ENCODE measurements at places on chromosomes 6 and 20.
A peak's percentile ranks its signal among the peaks of the same experiment; 100 is the strongest.

- DNase-seq = no peak
Observed at GRCh38 chr6:119581220-119581619, 231.7 kb upstream of the MAN1A1 start.

- DNase-seq = peak; percentile 70
Observed at GRCh38 chr20:45450097-45450818, 19.3 kb upstream of the WFDC2 start.

DNA sequence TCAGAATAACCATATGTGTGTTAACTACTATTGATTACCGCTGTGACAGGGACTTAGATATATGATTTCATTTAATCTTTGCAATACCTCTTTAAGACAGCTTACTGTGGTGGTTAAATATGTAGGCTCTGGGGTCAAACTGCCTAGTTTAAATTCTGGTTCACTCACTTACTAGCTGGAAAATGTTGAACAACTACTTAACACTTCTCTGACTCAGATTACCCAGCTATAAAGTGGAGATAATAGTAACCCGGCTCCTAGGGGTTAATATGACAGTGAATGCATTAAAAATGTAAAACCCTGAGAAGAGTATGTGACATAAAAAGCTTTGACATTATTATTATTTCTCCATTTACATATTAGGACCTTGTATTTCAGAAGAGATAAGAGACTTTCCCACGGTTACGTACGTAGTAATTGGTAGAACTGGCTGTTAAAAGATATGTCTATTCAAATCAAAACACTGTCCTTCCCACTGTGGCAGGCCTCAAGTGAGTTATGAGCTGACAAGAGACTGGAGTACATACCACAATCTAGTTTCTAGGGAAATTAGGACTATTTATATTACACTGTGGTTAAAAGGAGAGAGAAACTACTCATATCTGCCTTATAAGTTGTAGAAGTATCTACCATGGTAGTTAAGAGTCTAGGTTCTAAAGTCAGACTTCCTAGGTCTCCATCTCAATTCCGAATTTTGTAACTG is 4.4 kb upstream of the PLCB1 start:
- no peak for DNase-seq

GRCh38 chr20:32749914-32750637 is 6.8 kb upstream of the COMMD7 start:
- DNase-seq = peak; percentile 88

DNA sequence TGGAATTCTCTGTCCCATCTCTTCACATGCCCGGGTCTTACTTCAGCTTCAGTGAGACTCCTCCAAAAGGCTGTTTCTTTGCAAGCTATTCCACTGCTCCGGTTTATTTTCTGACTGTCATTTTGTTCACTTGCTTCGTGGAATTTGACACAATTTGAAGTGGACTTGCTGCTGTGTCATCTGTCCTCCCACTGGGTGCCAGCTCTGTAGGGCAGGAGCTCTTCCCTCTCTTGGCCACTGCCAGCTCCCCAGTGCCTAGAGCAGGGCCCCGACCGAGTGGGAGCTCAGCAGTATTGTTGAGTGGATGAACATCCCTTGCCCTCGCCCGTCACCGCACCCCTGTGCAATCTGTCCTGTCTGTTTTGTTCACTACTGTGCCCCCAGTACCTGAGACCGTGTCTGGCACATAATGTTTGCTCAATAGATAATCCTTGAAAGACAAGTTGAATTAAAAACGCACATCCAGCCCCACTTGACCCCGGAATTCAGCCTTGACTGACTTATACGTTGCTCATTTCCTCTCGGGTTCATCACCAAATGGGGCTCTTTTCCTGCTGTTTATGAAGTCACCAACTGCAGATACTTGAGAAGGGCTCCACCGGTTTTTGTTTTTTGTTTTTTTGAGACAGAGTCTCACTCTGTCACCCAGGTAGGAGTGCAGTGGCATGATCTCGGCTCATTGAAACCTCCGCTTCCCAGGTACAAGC is 170.3 kb upstream of the KCNG1 start:
- DNase-seq = no peak

GRCh38 chr6:69427882-69428281 is 368.9 kb downstream of the LMBRD1 start:
- peak; percentile 8 for DNase-seq

- no peak for DNase-seq
Observed at GRCh38 chr6:81897793-81898192, 145.3 kb upstream of the TENT5A start.

DNA sequence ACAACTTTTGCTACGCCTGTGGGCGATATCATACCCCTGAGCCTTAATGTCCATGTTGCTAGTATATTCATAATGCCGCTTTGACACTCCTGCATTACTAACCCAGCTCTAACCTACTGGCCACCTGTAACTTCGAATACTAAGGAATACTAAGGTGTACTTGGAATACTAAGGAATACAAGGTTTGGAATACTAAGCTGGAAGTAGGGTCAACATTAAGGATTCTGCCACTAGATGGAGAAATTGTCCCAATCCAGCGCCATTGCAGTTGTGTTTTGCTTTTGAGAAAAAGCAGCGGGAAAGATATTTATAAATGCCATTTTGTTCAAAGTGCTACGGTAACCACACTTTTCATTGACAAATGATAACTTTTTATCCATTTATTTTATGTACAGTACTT is 10.7 kb downstream of the TBXT start:
- DNase-seq = peak; percentile 44

GRCh38 chr6:35596448-35597442 is 84.0 kb upstream of the TULP1 start:
- DNase-seq = no peak

DNA sequence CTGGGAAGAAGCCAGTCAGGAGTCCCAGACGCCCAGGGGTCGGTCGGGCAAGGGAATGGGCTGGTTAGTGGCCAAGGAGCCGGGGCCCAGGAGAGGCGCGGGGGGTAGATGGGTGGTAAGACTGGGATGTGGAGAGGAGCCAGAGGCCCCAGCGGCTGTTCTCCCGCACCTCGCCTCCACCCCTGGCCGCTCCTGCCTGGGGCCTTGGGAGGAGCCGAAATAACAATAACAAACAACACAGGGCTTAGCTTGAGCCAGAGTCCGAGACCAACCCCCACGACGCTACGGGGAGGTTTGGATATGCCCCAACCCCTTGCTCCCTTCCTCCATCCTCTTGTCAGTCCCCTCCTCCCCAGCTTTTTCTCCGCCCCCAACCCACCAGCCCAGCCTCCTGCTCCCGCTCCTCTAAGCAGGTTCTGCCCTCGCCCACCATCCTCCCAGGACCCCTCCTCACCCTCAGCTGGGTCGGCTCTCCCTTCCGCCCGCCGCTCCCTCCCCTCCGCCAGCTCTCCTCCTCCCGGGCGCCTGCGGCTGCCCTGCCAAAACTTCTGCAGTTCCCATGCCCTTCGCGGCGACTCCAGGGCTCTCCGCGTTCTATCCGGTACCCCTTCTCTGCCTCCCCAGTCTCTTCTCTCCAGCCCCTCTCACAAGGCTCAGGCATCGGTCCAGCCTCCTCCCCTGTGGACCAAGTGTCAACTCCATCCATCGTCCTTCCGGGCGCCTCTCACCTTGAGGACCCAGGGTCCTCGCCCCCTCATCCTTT is 1.1 kb downstream of the RNF39 start:
- DNase-seq = peak; percentile 62

DNA sequence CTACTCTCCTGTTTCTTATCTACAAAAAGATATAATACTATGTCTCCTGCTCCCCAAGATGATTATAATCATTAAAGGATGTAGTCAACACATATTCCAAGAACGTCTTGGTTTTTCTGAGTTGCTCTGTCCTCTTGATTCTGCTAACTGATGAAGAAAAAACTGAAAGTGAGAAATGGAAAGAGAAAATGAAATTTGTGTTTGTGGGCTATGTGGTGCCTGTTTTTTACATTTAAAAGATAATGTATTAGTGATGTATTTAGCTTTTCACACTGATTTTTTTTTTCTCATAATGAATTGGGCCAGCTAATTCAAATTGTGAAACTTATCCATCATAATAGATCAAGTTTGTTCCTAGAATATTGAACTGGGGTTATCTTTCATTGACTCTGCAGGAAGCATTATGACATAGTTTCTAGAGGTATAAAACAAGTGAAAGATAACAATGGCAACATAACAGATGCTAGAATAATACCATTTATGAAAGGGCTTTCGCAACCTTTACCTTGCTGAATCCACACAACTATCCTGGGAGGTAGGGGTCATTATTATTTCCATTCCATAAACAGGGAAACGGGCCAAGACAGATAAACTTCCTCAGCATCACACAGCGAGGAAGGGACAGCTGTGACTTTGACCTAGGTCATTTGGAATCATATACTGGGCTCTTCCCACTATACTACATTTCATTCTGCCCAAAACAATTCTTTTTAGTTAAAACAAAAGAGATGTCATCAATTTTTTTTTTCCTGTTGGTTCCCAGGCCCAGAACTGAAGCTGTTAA is 336.7 kb downstream of the GJA1 start:
- DNase-seq = no peak

- peak; percentile 72 for DNase-seq
Observed at GRCh38 chr6:39892490-39893129, 41.7 kb downstream of the MOCS1 start.

DNA sequence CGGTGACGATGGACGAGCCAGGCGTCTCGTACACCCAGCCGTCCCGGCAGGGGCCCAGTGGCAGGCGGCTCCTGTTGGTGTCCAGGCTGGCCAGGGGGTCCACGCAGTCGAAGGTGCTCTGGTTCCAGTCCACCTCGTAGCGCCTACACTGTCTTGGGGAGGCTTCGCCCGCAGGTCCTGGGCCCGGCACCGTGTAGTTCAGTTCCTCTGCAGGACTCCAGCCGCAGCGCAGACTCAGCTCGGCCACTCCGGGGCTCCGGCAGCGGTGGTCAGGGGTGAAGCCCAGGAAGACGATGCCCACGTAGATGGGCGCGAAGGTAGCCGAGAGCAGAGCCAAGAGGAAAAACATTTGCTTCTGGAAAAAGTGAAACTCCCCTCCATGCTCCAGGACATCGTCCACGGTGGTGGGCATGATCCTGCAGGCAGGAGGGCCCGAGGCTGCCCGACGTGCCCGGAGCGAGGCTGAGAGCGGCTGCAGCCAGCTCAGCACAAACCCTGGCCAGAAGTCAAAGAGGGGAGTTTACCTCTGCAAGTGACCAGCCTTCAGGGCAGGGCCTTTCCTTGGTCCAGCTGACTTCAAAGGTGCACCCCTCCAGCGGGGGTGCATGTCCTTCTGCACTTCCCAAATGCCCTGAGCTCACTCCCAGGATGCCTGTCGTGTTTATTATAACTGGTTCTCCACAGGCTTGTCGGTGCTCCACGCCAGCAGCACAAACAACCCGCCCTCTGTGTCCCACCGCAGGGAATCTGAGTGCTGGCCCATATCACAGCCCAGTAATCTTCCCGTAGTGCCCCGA is at the start of gene SLC22A2:
Gene SLC22A2, minus strand, starts transcription at position 476 of the 797 bp plus-strand sequence. Its CDS starts 64 bp downstream, at position 412.
- no peak for DNase-seq
